ENCODE measurements at places on chromosomes 4 and X.

GRCh38 chr4:106316773-106317409, 541 bp downstream of the AIMP1 start:
- DNase-seq = no peak

DNA sequence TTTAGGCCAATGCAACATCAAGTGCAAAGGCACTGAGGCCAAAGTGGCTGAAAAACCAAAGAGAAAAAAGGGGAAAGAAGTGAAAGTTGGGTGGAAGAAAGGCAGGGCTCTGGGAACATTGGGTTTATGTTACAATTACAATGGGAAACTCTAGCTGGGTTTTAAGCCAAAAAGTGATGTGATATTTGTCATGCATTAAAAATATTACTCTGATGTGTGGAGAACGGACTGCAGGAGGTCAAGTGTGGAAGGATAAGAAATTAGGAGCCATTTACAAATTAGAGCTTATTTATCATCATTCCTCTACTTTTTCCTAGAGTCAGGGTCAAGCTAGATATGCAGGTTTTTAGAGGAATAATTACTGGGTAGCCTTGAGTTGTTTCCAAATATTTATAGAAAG, 516.8 kb downstream of the INPP4B start:
- DNase-seq = no peak

DNA sequence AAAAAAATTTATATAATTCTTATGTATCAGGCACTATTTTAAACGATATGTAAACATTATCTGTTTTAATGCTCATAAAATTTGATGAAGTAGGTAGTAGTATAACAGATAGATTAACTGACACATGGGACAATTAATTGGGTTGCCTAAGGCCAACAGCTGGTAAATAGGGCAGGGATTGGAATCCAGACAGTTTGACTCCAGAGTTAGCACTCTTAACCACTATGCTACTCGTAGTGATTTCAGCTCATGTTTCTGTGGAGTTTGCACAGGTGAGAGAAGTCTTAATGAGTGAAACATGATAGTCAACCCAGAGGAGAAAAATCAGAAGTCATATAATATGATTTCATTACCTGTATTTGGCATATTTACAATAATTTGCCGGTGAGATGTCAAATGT, 126.0 kb upstream of the WDFY3 start:
- no peak for DNase-seq

DNA sequence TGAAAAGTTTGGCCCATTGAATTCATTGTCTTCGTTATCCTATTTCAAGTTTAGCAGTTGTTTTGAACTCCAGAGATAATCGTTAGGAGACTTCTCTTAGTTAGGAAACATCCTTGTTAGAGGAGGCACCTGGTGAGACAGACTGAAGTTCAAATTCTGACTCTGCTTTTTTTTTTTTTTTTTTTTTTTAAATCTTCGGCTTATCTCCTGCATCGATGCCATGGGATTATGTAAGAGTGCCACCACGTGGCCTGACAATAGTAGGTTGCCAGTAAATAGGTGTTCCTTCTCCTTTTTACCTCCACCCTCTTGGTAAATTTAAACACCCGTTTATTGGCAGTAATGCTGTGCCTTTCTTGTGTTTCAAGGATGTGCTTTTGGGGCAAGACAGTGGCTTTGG, 149.3 kb downstream of the SOWAHB start:
- DNase-seq = no peak

GRCh38 chr4:6478546-6479220, 6.3 kb upstream of the PPP2R2C start:
- DNase-seq = no peak

GRCh38 chr4:179664430-179665027, 2222.3 kb upstream of the AGA start:
- DNase-seq = no peak

DNA sequence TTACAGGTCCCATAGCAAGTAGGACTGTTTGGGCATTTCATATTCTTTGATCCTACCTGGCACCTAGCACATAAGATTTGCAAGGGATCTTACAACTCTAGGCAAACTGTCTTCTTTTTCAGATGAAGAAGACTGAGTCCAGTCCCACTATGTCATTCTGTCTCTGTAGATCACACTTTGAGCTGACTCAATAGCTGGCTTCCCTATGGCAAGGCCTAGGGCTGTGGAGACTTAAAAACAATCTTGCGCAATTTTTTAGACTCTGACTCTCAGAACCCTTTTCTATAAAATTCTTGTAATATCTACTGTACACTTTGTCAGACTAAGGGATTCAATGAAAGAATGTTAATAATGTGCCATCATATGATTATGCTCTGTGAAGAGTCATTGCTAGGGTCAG, 26.7 kb downstream of the OTC start:
- DNase-seq = no peak

DNA sequence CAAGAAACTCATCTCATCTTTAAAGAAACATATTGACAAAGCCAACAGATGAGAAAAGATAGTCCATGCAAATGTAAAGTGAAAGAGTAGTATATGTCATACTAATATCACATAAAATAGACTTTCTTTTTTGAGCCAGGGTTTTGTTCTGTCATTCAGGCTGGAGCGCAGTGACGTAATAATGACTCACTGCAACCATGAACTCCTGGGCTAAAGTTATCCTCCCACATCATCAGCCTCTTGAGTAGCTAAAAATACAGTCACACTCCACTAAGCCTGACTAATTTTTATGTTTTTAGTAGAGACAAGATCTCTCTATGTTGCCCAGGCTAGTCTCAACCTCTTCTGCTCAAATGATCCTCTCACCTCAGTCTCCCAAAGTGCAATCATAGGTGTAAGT, 51.8 kb upstream of the TRAM1L1 start:
- DNase-seq = peak; percentile 55

DNA sequence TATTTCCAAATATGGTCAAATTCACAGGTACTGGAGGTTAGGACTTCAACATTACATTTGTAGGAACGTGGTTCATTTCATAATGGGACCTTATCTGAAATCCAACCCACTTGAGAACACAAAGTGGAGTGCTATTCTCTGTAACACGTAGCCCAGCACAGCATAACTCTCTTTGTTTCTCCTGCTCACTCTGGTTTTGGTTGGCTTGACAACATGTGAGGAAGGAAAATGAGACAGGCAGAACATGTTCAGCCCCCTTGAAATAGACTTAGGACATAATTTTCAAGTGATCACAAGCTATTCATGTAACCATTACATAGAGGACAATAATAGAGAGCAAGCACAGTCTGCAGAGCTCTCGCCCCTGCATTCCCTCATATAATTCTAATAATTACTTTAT, 115.1 kb upstream of the SMIM10 start:
- no peak for DNase-seq

DNA sequence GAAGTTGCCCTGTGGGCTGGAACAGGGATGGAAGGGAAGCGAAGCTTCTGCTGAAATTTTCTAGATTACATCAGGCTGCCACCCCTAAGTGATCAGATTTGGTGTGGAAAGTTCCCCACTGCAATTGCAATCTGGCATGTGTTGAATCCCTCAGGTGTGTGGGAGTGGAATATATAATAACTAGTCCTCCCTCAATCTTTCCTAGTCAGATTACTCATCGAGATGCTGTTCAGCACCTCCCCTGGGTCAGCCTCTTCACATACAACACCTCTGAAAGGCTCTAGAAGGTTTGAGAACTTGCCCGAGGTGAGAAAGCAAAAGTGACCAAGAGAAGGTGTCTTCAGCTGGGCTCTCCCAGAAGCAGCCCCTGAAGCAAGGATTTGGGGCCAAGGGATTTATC, 336.8 kb downstream of the BCOR start:
- no peak for DNase-seq

GRCh38 chrX:144566592-144566991, 680.7 kb upstream of the SPANXN1 start:
- no peak for DNase-seq

DNA sequence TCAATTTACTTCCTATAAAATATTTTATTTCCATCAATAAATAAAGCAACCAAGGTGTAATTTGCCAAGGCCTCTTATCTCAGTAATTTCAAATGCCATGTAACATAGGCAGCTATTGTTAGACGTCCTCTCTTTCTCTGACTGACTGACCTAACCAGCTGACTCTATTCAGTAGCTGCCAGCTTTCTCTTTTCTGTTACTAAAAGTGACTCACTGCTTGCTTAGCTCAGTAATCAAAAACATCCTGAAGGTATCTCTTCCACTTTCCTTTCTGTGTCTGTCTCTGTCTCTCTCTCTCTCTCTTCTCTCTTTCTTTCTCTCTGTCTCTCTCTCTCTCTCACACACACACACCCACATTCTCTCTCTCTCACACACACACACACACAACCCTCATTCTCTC, 134.2 kb downstream of the SPOCK3 start:
- DNase-seq = peak; percentile 15

- no peak for DNase-seq
Measured at GRCh38 chr4:173273941-173274340, 60.2 kb downstream of the HMGB2 start.

- DNase-seq = no peak
Measured at GRCh38 chr4:19349416-19349815, 902.3 kb upstream of the SLIT2 start.

DNA sequence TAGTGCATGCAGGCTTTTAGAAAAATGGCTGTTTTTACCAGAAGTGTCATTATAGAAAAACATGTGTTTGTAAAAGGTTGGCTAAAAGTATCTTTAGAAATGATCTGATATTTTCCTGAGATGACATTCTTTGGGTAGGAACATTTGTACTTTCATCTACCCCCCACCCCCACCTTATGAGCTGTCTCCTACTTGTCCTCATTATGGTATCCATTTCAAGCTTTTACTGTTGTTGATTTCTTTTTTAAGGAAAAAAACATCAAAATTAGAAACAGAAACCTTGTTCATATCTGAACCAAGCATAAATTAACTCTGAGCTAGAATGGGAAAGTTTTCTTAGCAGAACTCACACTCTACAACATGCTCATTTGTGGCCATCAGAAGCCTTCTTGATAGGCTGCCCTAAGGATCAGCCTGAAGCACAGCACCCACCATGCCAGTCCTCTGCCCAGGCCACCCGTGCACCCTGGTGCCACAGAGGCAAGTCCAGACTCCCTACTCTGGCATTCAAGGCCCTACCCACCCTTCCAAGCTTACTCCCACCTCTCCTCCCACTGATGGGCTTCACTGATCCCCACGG, 49.4 kb downstream of the NSG1 start:
- DNase-seq = no peak

DNA sequence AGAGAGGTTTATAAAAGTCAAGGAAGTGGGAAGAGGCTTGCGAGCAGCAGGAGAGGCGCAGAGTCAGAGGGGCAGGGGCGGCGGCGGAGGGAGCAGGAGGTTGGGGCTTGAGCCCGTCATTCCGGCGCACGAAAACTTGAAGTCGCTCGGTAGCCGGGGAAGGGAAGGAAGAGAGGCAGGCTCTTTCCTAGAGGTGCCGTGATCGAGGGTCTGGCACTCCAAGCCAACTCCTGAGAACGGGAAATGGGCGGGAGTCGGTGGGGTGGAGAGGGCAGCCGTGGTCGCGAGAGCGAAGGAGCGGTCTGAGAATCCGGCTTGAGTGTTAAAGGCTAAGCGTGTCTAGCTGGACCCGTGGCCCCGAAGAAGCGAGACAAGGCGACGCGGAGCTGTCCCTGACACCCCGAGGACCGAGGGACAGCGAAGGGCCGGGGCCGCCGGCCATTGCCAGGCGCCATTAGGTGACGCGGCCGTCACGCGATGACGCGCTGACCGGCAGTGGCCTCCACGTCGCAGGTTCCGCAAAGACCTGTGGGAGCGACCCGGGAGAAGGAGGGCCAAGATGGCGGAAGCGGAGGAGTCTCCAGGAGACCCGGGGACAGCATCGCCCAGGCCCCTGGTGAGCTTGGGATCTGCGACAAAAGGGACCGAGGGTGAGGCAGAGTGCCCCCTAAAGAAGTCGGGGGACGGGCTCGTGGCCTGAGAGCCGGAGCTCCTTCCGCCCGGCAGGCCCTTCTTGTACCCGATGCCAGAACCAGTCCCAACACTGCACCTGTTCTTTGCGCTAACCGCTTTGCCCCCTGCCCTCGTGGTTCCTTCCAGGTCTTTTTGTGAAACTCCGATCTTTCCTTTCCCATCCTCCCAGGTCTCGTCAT, at the start of gene YIPF6:
Gene YIPF6, plus strand, starts transcription at position 544 of the 872 bp plus-strand sequence. Its CDS starts 16 bp downstream, at position 560.
- peak; percentile 60 for DNase-seq

GRCh38 chrX:27307546-27307945, 155.6 kb downstream of the PPP4R3C start:
- DNase-seq = no peak

GRCh38 chr4:8392591-8393190, 47.8 kb downstream of the ACOX3 start:
- DNase-seq = no peak

- no peak for DNase-seq
Measured at GRCh38 chrX:71440401-71440800, 74.2 kb downstream of the TAF1 start.

DNA sequence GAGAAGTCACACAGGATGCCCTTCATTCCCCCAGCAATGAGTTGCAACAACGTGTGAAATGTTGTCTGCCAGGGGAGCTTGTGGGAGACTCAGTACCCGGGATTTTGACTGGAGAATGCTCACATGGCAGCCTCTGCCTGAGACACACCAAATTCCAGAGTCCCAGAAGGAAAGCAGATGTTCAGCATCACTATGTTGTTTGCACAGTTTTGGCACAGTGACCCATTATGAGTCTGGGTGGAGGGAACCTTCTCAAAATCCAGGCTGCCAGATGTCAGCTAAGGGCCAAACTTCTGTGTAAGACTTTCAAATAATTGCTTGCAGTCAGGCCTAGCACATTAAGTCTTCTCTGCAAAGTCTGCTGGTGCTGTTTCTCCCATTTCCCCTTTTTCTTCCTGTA, 1029.7 kb upstream of the TENM3 start:
- DNase-seq = no peak

- no peak for DNase-seq
Measured at GRCh38 chr4:16820329-16820728, 78.1 kb downstream of the LDB2 start.

- no peak for DNase-seq
Measured at GRCh38 chrX:65990702-65991101, 49.2 kb downstream of the VSIG4 start.

- peak; percentile 96 for DNase-seq
Measured at GRCh38 chr4:105708181-105709080, at the start of the genes GSTCD and INTS12. Gene GSTCD (plus strand): TSS chr4:105708784. CDS start chr4:105717614, 8,830 bp downstream. Gene INTS12 (minus strand): TSS chr4:105708689. CDS start chr4:105700005, 8,684 bp downstream.

- no peak for DNase-seq
Measured at GRCh38 chr4:38411092-38411491, 252.9 kb upstream of the KLF3 start.

DNA sequence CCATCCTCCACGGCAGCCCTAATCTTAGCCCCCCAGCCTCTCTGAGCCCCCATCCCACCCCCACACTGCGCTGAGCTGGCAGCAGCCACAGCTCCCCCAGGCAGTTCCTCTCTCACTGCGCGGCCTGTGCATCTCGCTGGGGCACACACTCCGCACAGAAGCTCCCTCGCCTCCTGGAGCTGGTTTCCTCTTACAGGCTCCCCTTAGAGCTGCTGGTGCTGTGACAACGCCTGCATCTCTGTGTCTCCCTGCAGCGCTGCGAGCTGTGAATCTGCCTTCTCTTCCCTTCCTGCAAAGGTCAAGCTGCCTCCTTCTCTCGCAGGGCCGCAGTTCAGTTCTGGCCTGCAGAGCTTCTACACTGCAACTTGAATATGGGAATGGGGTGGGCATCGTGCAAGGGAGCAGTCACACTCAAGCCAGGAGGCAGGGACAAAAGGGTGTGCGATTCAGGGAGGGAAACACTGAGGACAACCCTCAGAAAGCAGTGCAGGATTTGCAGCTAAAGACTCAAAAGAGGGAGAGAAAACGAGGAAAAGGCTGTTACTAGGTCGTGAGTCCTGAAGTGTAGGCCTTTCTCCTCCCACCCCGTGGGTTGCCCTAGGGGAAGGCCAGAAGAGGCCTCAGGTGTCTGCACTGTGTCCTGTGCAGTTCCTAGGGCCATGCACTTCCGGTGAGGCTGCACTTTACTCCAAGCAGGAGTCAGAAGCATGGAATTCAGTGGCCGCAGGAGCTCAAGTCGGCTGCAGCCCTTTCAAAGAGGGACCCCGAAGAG, 87.0 kb downstream of the BCOR start:
- no peak for DNase-seq

All from COLO829 (cell line).